PC-9 (cell line): ENCODE measurements at places on chromosomes 16 and 17. TPM values are rescaled to one million over a fixed set of nuclear protein-coding genes. Genes with fewer than 3 reads are reported as not detected.

DNA sequence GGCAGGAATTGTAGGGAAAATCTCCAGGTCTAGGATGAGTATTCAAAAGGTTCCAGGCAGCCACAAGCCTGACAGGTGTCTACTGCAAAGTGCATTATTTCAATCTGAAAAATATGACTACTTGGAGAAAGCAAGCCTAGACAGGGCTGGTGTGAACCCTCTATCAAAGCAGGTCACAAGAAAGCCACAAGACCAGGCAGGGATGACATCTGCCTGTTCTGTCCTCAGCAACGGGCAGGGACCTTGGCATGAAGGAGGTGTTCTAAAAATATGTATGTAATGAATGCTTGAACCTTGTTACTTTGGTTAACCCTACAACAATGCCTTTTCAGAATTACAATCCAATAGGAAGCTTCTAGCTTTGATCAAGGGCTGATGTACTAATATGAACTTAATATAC lies 1.2 kb upstream of the COX6A2 start:
- no peak overlapping the region for H3K4me3 ChIP-seq
- H3K36me3 ChIP-seq: no peaks in the 10 kb centered on the region
- no peaks in the 10 kb centered on the region for H3K4me1 ChIP-seq

- H3K27me3 ChIP-seq: no peaks in the 10 kb centered on the region
- H3K4me3 ChIP-seq: no peak overlapping the region
- no peak overlapping the region for H3K27ac ChIP-seq
- DNase-seq: no peak
These were observed 10.0 kb downstream of the CEP295NL start for GRCh38 chr17:78892936-78893379.

DNA sequence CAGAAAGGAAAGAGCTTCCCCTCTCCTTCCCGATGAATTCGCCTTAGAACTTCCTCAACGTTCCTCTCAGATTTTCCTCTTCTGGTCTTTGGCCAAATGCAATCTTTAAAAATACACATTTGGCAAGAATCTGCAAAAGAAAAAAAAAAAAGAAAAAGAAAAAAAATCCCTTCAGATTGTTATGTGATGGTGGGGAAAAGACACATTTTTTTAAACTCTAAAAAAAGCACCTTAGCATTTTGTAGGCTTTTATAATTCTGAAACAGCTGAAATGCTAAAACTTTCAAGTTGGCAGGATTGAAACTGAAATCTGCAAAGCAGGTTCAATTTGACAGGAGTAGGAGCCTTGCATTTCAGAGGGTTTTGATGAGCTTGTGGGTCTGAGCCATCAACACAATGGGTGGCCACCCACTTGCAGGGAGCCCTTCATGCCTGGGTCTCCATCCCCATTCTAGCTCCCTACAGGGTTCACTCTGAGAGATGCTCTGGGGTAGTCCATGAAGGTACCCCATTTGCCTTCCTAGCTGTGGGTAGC lies 33.1 kb downstream of the CACNG3 start:
- H3K36me3 ChIP-seq: no peaks in the 10 kb centered on the region
- H3K27ac ChIP-seq: no peak overlapping the region
- peaks cover 21% of the 10 kb centered on the region for H3K27me3 ChIP-seq

Gene PSMD12
- 46.8 and 80.5 TPM in 2 replicates for total RNA-seq

GRCh38 chr16:69744363-69745231 lies 10.1 kb downstream of the NOB1 start:
- H3K36me3 ChIP-seq: peaks cover 51% of the 10 kb centered on the region
- H3K27me3 ChIP-seq: no peaks in the 10 kb centered on the region
- DNase-seq: no peak
- H3K4me3 ChIP-seq: no peak overlapping the region
- H3K27ac ChIP-seq: no peak overlapping the region
- peaks cover 26% of the 10 kb centered on the region for H3K4me1 ChIP-seq

DNA sequence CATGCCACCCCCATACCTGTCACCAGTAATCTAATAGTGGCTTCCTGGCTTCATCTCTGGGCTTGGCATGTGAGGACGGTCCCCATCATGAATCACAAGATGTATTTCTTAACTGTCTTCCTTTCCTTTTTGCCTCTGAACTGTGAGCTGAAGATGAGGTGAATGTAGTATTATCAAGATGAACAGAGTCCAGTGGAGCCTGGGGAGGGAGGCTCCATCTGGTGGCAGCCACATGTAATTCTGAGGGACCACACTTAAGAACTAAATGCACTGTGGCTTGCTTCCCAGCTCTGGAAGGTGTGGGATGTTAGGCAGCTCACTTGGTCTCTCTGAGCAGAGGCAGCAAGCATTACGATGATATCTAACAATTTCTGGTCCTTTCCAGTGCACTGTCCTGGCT lies 354.9 kb upstream of the ASIC2 start:
- H3K27ac ChIP-seq: no peak overlapping the region
- no peak overlapping the region for H3K4me3 ChIP-seq
- DNase-seq: no peak
- H3K27me3 ChIP-seq: 0 out of 2 replicates have a peak, but pooled peaks cover 9% of the 10 kb centered on the region
- H3K36me3 ChIP-seq: no peaks in the 10 kb centered on the region
- no peaks in the 10 kb centered on the region for H3K4me1 ChIP-seq

- no peak overlapping the region for H3K4me3 ChIP-seq
- no peak for DNase-seq
- no peaks in the 10 kb centered on the region for H3K36me3 ChIP-seq
- peaks cover 12% of the 10 kb centered on the region; the same call in 1 of the 2 replicates for H3K4me1 ChIP-seq
- H3K27ac ChIP-seq: no peak overlapping the region
- H3K27me3 ChIP-seq: no peaks in the 10 kb centered on the region
These were observed 2.1 kb upstream of the CA4 start for GRCh38 chr17:60147553-60148223.

- no peaks in the 10 kb centered on the region for H3K4me1 ChIP-seq
- H3K4me3 ChIP-seq: no peak overlapping the region
- H3K36me3 ChIP-seq: no peaks in the 10 kb centered on the region
- no peak overlapping the region for H3K27ac ChIP-seq
- peak; percentile 46 for DNase-seq
- no peaks in the 10 kb centered on the region for H3K27me3 ChIP-seq
These were observed 28.3 kb downstream of the VPS35L start for GRCh38 chr16:19583665-19584300.

- H3K27me3 ChIP-seq: no peaks in the 10 kb centered on the region
- peaks cover 31% of the 10 kb centered on the region for H3K4me1 ChIP-seq
- DNase-seq: no peak
- no peaks in the 10 kb centered on the region for H3K36me3 ChIP-seq
- no peak overlapping the region for H3K27ac ChIP-seq
- no peak overlapping the region for H3K4me3 ChIP-seq
These were observed 5.1 kb downstream of the GGA2 start for GRCh38 chr16:23505180-23505665.

- peaks cover 46% of the 10 kb centered on the region for H3K4me1 ChIP-seq
- no peak for DNase-seq
These were observed 5.4 kb downstream of the VASN start for GRCh38 chr16:4376893-4377572.

Gene LPO
- not detected in 2 replicates for total RNA-seq

GRCh38 chr17:10233161-10233560 lies 34.8 kb upstream of the GAS7 start:
- no peaks in the 10 kb centered on the region for H3K27me3 ChIP-seq
- DNase-seq: no peak
- H3K36me3 ChIP-seq: no peaks in the 10 kb centered on the region
- no peaks in the 10 kb centered on the region for H3K4me1 ChIP-seq

DNA sequence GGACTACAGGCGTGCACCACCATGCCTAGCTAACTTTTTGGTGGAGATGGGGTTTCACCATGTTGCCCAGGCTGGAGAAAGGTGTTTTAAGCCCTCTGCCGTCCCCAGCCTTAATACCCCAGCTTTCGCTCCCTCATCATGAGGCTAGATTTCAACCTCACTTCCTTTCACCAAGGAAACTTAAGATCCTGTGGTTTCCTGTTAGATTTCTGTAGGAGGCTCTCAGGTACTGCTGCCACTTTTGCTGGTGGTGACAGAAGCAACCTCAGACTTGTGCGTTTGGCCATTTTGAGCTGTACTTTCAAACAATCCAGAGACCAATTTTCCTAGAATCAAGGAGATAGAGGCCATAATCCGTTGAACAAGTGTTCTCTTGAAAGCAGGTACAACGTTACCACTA lies 36.2 kb downstream of the MPHOSPH6 start:
- H3K27ac ChIP-seq: no peak overlapping the region
- H3K27me3 ChIP-seq: no peaks in the 10 kb centered on the region
- H3K4me1 ChIP-seq: no peaks in the 10 kb centered on the region
- no peaks in the 10 kb centered on the region for H3K36me3 ChIP-seq

GRCh38 chr17:34169496-34169895 lies 85.6 kb upstream of the CCL2 start:
- peaks cover 9% of the 10 kb centered on the region; the same call in 1 of the 2 replicates for H3K27me3 ChIP-seq
- DNase-seq: no peak
- no peak overlapping the region for H3K27ac ChIP-seq
- no peaks in the 10 kb centered on the region for H3K4me1 ChIP-seq
- no peaks in the 10 kb centered on the region for H3K36me3 ChIP-seq
